ENCODE measurements at places on chromosomes 2 and 18.

- no peak for DNase-seq
Observed at GRCh38 chr2:19205983-19206533, 152.4 kb downstream of the OSR1 start.

- no peak for DNase-seq
Observed at GRCh38 chr2:203904022-203904421, 32.5 kb upstream of the ICOS start.

DNA sequence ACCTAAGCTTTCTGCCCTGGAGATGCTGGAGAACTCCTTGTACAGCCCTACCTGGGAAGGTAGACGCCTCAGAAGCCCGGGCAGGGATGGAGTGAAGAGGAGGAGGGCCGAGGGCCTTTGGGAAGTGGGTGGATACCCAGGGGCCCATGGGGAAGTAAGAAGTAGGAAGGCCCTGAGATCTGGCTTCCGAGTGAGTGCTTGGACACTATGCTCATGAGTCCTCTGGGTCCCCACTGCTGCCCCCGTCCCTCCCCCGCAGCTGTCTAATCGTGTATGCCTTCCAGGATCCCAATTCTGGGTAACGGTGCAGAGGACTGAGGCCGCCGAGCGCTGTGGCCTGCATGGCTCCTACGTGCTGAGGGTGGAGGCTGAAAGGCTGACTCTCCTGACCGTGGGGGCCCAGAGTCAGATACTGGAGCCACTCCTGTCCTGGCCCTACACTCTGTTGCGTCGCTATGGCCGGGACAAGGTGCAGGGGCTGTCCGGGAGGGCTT lies 1.1 kb downstream of the DOK1 start:
- no peak for DNase-seq

DNA sequence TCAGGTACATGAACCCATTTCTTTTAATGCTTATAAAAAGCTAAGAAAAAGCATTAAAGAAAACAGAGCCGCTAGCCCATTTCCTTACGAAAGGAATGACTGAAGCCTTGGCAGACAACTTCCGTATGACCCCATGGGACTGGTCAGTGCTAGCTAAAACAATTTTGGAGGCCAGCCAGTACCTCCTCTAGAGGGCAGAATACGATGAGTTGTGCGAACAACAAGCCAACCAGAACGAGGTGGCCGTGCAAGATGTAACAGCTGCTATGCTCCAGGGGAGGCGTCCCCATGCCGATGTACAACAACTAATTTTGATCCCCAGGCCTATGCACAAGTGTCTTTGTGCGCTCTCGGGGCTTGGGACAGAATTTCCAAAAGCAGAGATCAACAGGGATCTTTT lies 16.7 kb downstream of the MAP3K2 start:
- no peak for DNase-seq

GRCh38 chr2:32496662-32497061 lies 131.2 kb upstream of the TTC27 start:
- DNase-seq = no peak

DNA sequence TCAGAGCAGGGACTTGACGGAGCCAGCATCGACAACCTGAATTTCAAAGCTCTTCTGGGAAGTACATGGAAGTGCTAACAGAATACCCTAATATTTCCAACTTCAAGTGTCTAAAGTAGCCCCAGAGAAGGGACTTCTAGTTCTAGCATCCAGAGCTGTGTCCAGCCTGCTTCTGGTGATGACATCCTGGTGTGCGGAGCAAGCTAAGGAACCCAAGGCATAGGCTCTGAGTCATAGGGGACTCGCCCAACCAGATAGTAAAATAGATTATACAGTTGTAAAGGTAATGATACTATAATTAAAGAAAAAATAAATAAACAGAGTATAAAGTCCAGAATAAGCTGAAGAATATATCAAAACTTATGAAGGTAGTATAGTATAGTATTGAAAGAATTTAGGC lies 108.1 kb upstream of the SERPINE2 start:
- no peak for DNase-seq

GRCh38 chr2:230643576-230644291 lies 68.9 kb upstream of the CAB39 start:
- peak; percentile 62 for DNase-seq

- no peak for DNase-seq
Observed at GRCh38 chr2:189579585-189580186, 900 bp downstream of the SLC40A1 start.

DNA sequence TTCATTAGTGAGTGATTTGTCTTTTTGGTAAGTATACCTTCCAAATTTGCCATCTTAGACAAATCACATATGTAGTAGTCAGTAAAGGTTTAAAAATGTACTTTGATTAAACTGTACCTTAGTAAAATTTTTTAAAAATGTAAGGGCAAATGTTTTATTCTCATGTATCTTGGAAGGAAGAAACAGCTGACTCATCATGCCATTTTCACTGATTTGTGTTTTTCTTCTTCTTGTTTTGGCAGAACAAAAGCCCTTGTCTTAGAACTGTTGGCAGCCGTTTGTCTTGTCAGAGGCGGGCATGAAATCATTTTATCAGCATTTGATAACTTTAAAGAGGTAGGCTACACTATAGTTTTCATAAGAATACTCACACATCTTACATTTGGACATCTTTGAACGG lies 136.5 kb downstream of the PRPF40A start:
- DNase-seq = no peak

DNA sequence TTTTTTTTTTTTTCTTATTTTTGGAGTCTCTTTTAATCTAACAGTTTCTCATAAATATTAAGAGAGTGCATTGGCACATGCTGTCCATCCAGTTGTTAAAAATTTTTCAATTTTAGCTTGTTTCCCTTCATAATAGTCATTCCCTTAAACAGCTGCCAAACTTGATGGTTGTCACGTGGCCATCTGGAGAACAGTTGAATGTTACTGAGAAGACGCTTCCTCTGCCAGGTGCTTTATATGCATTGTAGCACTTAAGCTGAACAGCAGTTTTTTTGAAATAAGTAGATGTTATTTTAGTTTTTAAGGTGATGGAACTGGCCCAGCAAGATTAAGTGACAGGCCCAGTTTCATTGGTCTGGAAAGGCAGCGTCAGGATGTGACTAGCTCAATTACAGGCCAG lies 3.3 kb downstream of the SMARCAL1 start:
- no peak for DNase-seq

- no peak for DNase-seq
Observed at GRCh38 chr18:23194155-23194996, 59.1 kb downstream of the CABLES1 start.

- no peak for DNase-seq
Observed at GRCh38 chr2:223363085-223363484, 239.1 kb downstream of the SCG2 start.

GRCh38 chr2:46824611-46825010 lies 91.0 kb downstream of the MCFD2 start:
- DNase-seq = no peak

GRCh38 chr2:172361360-172361759 lies 66.0 kb upstream of the ITGA6 start:
- DNase-seq = no peak

GRCh38 chr18:34120294-34120693 lies 104.4 kb downstream of the NOL4 start:
- no peak for DNase-seq

DNA sequence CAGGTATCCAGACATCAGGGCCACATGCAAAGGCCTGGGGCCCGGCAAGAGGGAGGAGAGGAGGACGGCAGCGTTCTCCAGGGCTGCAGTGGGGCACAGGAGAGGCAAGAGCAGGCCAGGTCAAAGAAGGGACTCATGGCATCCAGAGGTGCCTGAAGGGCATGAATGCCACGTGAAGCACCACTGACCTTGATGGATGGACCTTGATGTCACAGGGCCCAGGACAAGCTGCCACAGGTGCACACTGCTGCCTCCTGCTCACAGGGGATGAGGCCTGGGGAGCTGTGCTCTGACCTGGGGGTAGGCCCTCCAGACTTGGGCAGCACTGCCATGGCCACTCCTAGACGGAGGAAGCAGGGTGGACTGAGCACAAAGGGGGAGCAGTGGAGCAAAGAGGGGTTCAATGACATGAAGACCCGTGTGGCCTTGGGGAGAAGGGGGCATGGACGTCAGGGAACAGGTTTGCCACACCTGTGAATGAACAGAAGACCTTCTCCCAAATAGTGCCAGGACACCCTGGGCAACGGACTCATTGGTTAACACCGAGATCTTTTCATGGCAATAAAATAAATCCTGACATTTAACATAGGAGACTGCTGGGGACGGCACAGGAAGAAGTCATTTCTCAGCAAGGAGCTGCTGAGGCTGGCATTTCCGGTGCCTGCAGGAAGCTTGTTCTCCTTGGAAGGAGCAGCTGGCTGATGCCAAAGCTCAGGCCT lies 65.6 kb downstream of the EMX1 start:
- no peak for DNase-seq

GRCh38 chr18:12121175-12122042 lies 27.8 kb downstream of the ANKRD62 start:
- DNase-seq = no peak

GRCh38 chr2:98127229-98127989 lies 40.4 kb downstream of the VWA3B start:
- DNase-seq = no peak

- no peak for DNase-seq
Observed at GRCh38 chr2:54523324-54523959, 67.3 kb downstream of the SPTBN1 start.

DNA sequence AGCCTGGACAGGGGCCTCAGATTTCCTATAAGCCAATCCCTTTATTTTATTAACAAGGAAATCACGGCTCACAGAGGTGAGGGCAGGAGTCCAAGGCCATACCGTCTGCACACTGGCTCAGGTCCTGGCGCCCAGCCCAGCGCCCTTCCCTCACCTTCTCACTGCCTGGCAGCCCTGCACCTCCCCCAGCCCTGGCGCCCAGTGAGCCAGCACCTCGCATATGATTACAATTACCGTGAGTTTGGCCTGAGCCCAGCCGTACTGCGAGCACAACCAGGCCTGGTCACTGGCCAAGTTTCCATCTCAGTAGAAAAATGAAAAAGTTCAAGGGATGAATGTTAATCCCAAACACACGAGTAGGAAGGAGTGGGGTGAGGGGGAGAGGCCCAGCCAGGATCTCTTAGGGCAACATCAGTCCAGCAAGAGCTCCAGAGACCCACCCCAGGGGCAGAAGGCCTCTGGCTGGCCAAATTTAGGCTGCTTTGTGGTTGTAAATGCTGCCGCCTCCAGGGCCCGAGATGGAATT lies 68.4 kb downstream of the MCFD2 start:
- DNase-seq = no peak

DNA sequence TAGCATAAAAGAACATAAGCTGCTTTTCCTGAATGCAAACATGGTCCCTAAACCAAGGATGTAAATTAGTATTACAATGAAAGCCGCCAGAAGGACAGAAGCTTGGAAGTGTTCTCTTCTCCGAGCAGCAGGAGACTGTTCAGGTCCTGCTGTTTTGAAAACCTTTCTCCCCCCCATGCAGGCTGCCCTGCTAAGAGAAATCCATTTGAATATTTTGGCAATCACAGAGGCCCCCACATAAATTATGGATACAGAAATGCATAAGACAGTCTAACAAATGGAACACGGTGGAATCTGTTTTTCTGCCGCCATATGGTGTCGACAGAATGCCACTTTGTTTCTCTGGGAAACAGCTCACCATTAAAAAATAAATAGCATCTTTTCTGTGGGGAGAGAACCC lies 600.4 kb upstream of the KLHL29 start:
- DNase-seq = no peak

DNA sequence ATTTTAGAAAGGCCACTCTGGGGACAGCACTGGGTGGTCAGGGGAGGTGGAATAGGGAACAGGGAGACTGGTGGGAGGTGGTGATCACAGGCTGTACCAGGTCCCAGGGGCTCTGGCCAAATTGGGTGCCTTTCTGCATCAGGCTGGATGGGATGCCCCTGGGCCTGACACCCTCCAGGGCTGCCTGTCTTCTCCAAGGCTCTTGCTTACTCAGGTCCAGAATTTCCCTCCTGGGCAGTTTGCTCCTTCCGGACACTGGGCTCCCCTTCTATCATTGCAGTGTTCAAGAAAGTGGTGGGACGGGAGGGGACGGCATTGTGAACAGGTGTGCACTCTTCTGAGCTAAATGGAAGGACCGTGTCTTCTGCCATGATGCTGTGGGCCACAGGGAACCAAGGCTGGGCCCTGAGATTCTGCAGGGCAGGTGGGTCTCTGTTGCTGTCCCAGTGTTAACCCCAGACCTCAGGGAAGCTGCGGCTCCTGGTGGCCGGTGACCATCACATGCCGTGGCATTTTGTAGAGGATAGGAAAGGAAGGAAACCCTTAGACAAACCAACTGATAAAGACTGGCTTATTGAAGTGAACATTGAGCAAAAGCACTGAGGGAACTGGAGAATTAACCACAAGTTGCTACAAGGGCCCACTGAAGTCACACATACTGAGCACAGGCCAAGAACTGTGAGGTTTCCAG lies 93.7 kb upstream of the HS6ST1 start:
- no peak for DNase-seq

GRCh38 chr2:211159972-211160371 lies 603.6 kb downstream of the CPS1 start:
- no peak for DNase-seq

DNA sequence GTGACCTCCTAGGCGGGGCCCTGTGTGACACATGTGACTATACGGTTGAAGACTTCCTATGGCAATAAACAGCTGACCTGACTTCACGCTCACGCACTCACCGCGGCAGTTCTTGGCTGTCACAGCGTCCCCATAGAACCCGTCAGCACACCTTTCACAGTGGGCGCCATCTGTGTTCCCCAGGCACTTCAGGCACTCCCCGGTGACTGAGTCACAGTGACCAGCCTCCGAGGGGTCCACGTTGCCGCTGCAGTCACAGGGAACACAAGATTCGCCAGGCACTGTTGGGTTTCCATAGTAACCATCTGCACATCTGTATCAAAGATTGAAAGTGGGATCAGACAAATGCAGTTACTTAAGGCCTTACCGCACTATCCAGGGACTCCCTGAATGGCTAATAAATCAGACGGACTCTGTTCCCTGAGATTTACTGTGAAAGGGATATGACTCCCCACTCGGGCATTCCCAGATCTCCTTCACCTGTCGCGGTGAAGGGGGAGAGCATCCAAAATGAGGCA lies 94.5 kb downstream of the LAMA1 start:
- no peak for DNase-seq

- DNase-seq = no peak
Observed at GRCh38 chr2:73444202-73444601, 58.6 kb downstream of the ALMS1 start.
